ENCODE measurements at places on chromosomes 5 and 9.

DNA sequence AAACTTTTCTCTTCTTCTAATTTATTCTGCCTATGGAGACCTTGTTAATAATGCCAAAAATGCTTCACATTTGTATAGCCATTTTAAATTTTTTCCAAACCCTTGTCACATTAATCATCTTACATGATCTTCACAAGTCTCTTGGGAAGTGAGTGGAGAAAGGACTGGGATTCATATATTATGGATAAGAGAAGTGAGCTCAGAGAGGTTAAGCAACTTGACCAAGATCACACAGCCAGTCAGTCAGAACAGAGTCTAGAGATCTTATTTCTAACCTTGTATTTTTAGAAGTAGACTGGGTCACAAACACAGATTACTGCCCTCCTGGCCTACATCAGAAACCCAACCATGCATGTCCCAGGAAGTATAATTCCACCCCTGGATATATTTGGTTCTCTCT is 218.0 kb upstream of the ADRA1B start:
- DNase-seq = no peak

DNA sequence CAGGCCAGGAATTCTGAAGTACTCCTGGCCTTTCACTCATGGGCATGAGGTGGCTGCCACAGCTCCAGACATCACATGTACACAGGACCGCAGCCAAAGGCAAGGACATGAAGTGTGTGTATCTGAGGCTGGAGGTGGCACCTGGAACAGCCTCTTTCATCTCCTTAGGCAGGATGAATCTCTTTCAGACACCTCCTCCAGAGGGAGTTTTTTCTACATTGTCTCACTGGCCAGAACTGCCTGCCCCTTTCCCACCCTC is 142.8 kb downstream of the BARX1 start:
- no peak for DNase-seq

DNA sequence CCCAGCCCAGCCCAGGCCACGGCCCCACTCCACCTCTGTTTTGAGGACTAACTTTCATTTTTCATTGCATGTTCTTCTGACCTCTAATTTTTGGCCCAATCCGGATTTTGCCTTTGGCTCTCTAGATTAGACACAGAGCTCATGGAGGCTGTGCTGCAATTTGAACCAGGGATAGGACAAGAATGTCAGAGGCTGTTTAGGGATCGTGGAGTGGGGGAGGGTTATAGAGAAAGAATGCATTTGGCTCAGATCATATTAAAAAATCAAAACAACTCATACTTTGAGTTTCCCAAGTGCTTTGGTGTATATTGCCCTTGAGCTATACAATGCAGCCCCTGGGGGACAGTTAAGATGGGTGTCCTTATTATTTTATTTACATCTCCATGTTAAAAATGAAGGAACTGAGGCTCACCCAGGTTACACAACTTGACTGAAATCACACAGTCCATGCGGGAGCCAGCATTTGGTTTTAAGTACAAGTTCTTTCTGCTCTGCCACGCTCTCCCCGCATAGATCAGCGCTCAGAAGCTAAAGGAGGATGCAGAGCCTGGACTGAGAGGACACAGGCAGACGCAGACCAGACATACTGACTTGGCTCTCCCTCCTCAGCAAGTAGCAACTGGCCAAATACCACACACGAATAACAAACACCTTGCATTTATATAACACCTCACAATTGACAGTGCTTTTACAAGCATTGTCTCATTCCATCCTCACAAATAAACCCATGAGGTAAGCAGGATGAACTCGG is 126.4 kb upstream of the RAI14 start:
- peak; percentile 59 for DNase-seq

DNA sequence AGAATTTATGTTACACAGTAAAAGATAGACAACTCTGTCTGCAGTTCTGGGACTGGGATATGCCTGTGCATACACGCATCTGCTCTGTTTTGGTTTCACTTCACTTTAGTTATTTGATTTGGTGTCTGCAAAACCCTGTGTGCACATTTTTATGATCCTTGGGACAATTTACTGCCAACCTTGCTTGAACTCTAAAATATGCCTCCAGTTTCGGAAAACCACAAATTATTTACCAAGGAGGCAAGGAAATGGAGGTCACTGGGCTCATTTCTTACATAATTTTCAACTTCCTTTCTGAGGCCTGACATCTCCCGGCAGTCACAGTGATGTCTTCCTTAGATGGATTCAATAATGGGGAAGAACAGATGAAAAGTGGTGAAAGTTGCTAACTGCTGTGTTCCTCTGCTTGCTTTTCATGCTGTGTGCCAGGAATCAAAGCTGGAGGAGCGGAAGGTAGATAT is 61.2 kb upstream of the TAF11L2 start:
- DNase-seq = peak; percentile 89

DNA sequence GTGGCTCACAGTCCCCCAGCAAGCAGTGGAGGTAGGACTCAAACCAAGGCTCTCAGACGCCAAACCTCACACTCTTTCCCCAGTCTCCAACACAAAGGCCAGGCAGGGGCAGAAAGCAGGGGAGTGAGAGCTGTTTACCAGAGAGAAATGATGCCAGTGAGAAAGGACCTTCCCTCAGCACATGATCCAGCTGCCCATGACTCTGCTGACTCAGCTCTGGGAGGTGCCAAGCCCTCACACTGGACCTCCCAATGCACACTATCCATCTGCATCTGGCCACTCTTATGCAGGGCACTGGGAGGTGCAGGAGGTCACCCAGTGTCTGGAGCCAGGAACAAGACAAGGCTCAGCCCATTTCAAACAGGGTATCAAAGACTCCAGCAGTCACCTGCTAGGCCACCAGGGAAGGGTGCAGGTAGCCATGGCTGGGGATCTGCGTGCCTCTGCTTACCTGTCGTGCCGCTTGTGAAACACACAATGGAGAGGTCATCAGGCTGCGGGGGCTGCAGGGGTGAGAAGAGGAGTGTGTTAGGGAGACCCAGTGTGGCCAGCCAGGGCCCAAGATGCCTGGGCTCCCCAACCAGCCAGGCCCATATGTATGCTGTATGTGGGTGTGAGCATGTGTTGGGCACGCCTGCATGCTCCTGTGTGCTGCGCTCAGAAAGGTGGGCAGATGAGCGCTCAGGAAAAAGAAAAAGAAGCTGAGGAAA is 26.3 kb downstream of the ACSL6 start:
- no peak for DNase-seq

GRCh38 chr9:9229269-9229668 is 1383.5 kb downstream of the PTPRD start:
- DNase-seq = no peak

DNA sequence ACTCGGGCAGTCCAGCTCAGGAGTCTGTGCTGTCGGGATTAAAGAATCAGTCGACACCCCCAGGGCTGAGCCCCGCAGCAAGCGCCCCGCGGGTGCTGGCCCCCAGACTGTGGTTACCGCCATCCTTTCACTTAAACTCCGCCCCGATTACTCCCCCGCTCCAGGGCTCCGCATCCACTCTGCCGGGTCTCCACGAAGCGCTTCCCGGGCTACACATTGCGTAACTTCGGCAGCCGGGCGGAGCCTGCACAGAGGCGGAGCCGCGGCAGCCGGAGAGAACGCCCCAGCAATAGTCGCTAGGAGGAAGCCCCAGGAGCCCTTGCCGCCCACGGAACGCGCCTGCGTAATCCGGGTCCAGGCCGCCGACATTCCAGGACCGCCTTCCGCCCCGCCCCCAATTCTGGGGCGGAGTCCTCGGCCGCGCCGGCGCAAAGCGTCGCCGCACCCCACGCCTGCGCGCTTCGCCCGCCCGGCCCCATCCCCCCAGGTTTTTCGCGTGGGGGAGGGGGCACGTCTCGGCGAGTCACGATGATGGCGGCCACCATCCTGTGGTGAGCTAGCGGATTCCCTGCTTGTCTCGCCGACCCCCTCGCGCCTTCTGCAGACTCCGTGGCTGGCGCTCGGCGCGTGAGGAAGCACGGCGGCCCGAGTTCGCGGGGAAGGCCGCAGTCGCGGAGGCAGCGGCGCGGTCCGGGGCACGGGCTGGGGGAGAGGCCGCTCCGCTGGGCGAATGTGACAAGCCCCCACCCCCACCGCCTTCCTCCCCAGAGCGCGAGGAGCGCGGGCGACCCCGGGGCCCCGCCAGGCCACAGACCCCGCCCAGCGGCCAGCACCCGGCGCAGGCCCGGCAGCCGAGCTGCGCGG is at the start of gene RAD23B:
Gene RAD23B, plus strand, starts transcription at position 521 of the 864 bp plus-strand sequence. CDS start 351 bp downstream, outside the sequence.
- DNase-seq = peak; percentile 99

DNA sequence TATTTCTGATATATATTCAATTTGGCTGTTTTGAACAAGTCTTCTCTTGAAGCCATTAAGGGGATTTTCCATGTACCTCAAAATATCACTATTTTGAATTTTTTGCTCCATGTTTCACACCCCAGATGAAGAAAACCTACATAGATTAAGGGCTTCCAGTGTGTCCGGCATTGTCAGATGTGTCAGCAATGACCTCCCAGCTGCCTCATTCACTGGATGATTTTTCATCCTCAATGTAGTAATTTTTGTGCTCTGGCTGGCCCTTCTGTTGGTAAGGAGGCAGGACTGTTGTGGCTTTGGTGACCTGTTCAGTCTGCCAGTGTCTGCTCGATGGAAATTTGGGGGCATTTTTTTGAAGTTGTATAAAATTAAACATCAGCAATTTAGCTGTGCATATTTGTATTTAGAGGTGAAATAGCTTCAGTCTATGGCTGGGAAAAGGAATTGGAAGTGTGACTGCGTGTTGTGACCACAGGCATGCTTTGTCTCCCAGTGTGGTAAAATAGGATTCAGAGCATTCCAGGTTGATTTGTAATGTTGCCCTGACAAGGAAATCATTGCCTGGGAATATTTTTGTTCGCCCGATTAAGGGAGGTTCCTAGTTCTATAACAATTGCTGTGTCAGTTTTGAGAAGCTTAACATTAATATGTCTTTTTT is 312.4 kb downstream of the ARHGEF28 start:
- DNase-seq = peak; percentile 91

- peak; percentile 82 for DNase-seq
Measured at GRCh38 chr9:110954822-110955291, 83.4 kb downstream of the LPAR1 start.

All from fibroblast of villous mesenchyme (primary cell).